SJSA1 (cell line): ENCODE measurements at places on chromosomes 2 and 18.
A peak's percentile ranks its signal among the peaks of the same experiment; 100 is the strongest.

GRCh38 chr2:239608723-239609122 lies 207.9 kb upstream of the HDAC4 start:
- DNase-seq = peak; percentile 31

DNA sequence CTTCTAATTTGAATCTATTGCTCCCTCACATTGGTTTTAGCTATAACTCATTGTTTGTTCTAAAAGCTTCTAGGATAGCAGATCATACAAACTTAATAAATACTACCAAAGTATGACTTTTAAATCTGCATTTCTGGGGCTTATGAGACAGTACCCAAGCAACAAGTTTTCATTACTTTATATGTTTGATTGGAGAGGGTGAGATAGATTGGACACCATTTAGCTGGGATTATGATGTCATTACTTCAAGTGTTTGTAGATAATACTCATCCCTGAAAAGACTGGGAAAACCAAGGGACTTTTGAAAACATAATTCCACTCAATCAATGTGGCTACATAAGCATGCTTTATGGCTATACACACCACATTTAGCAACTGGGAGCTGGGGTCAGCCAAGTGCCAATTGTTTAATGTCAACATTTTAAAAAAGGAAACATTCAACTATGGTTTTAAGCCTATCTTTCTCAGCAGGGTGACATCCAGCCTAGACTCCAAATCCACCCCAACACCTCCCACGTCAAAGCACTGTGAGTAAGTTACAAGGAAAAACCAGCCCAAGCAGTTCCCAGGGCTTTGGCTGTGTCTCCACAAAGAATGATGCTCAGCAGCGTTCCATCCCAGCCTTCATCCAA lies 119.9 kb downstream of the ETAA1 start:
- DNase-seq = no peak

DNA sequence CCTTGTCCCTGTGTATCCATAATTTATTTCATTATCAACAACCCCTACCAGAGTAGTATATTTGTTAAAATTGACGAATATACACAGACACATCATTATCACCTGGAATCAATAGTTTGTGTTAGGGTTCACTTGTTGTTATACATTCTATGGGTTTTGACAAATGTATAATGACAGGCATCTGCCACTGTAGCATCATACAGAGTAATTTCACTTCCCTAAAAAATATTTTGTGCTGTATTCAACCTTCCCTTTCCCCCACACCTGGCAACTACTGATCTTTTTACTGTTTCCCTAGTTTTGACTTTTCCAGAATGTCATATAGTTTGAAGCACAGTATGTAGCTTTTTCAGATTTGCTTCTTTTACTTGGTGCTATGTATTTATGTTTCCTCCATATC lies 132.0 kb downstream of the ZNF804A start:
- DNase-seq = no peak

GRCh38 chr2:110980339-110981062 lies 140.2 kb upstream of the BCL2L11 start:
- no peak for DNase-seq

DNA sequence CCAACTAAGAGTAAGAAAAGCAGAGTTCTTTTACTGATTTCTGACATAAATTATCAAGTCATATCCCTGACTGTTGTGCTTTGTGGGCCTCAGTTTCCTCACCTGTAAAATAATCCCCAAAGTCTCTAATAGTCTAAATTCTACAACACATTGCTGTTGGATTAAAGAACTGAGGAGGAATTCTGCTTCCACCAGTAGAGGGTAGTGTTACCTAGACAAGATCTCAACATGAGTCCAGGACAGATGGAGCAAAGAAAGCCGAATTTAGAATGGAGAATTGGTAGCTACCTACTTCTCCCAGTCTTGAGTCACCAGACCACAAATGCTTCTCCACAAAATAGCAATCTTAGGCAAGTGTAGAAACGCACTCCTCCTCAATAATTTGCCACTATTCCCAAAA lies 462.5 kb upstream of the FSHR start:
- no peak for DNase-seq

GRCh38 chr2:176873403-176873802 lies 339.2 kb upstream of the HNRNPA3 start:
- no peak for DNase-seq

DNA sequence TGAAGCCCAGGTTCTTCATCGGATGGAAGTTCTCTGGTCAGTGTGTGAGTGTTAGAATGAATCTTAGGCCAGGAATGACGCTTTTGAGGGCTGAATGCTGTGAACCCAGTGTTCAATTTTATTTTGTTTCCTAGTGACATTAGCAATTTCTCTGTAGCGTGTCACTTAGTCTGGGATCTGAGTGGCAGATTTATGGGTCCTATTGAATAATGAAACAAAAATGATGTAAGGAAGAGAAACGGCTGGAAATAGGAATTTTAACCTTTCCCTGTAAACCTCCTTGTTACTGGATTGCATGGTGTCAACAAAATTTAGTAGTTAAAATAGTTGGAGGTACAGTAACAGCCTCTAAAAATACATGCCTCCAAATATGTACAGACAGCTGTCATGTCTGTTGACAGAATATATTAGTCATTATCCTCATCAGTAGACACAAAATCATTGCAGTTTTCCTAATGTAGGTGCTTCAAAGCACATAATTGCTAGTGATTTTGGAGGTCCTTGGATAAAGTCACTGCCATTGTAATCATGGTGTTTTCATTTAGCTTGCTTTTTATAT lies 223.8 kb upstream of the SPRED2 start:
- no peak for DNase-seq

DNA sequence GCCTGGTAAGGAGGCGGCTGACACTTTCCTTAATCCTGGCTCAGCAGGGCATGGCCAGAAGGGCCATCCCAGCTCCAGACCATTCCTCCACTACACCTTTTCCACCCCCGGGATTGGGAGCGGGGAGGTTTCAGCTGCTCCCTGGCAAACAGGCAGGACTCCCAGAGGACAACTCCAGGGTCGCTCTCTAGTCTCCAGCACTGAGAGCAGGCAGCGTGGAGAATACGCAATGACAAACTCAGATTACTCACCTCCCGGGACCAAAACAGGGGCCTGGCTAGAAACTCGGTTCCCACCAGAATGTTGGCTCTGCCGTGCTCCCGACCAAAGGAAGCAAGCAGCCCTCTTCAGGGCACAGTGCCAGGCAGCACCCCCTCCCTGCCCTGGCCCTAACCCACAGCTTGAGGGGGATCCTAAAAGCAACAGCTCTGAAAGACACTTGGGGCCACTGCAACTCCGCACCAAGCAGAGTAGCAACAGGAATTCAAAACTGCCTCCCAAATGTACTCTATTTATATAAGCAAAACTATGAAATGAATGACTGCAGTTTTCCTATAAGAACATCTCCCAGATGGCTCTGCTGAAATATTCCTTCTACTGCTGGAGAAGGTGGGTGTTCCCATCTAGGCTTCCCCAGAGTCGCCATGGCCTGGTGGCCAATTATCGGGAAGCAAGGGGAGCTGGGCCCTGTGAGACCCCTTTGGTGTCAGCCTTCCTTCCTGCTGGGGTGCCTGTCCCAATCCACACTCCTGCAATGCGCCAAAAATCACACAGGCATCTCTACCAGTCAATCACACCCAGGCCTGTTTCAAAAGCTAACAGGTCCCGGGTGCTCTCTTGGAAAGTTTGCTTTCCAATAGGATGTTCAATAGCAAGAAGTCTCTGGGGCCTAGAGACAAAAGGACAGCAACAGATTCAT lies 61.2 kb upstream of the POMC start:
- DNase-seq = no peak

- DNase-seq = no peak
These were observed 132.4 kb downstream of the LRRC30 start for GRCh38 chr18:7363338-7363737.

- no peak for DNase-seq
These were observed 95.7 kb downstream of the EFEMP1 start for GRCh38 chr2:55827855-55828254.

- no peak for DNase-seq
These were observed 292.0 kb downstream of the ZNF804A start for GRCh38 chr2:184890311-184890710.

DNA sequence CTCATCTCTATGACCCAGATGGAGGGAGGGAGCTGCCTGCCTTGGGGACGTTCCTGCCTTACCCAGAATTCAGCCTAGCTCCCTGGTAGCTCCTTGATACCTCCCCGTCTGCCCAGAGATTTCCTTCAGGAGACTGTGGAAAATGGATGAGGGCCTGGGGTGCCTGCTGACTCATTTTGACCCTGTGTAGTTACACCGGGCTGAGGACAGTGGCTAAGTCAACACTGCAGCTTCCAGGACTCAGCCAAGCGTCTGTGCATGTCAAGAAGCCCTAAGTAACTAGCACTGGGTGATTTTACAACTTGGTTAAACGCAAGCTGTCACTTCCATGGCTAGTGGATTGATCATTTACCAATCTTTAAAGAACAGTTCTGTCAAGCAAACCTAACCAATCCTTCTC lies 23.3 kb upstream of the EPAS1 start:
- no peak for DNase-seq

DNA sequence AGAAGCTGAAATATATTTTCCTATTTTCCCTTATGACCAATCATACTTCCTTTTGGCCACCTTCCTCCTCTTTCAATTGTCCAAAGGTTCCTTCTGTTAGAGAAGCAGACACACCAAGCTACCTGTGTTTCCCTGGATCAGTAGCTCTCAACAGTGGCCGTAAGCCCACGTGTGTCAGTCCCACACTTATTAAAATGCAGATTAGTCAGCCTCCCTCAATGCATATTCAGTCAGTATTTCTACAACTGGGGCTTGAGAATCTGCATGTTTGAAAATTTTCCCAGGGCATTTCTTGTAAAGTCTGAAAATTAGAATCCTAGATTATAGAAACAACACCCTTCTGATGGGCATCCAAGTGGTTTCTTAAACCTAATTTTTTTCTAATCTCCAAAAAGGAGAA lies 54.0 kb upstream of the ITPRID2 start:
- DNase-seq = no peak

GRCh38 chr2:35827086-35827485 lies 528.5 kb upstream of the CRIM1 start:
- DNase-seq = no peak

DNA sequence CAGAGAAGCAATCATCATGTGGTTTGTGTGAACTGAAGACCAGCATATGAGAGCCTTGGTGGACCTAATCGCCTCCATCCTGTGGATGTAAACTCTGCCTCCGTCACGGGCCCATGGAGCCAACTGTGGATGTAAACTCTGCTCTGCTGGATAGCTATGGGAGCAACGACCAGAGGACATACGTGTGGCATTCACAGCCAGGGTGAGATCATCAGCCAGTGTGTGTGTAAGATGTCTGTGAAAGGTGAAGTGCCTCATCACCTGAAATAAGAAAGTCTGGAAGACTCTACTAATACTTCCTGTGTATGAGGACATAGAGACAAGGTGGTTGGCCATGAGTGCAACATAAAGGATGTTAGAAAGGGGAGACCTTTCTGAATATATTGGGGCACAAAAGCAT lies 63.5 kb downstream of the CYB5A start:
- no peak for DNase-seq

GRCh38 chr2:217279140-217279539 lies 419.3 kb upstream of the TNP1 start:
- DNase-seq = no peak

DNA sequence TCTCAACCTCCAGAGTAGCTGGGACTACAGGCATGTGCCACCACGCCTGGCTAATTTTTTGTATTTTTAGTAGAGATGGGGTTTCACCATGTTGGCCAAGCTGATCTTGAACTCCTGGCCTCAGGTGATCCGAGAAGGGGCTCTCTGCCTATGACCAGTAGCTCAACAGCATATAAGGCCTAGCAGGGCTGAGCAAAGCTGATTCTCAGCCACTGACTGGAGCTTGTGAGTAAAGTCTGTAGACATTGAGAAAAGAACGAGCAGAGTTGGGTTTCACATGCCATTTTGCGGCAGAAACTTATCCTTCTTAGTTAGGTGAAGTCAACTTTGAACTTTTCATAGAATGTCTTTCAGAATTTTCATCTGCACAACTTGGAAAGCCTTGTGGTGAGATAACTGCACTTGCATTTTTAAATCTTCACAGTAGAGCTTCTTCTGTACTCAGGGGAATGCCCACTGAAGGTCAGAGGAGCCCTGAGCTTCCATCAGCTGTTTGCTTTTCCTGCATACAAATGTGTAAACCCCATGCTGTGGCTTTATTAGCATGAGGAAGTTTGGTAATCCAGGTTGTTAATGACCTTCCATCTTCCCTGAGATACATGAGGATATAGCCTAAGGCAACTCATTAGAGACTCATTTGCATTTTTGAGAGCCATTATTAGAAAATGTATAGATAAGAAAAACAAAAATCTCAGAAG lies 602.4 kb downstream of the METTL4 start:
- DNase-seq = no peak

- no peak for DNase-seq
These were observed 87.8 kb upstream of the TFCP2L1 start for GRCh38 chr2:121372721-121373353.

DNA sequence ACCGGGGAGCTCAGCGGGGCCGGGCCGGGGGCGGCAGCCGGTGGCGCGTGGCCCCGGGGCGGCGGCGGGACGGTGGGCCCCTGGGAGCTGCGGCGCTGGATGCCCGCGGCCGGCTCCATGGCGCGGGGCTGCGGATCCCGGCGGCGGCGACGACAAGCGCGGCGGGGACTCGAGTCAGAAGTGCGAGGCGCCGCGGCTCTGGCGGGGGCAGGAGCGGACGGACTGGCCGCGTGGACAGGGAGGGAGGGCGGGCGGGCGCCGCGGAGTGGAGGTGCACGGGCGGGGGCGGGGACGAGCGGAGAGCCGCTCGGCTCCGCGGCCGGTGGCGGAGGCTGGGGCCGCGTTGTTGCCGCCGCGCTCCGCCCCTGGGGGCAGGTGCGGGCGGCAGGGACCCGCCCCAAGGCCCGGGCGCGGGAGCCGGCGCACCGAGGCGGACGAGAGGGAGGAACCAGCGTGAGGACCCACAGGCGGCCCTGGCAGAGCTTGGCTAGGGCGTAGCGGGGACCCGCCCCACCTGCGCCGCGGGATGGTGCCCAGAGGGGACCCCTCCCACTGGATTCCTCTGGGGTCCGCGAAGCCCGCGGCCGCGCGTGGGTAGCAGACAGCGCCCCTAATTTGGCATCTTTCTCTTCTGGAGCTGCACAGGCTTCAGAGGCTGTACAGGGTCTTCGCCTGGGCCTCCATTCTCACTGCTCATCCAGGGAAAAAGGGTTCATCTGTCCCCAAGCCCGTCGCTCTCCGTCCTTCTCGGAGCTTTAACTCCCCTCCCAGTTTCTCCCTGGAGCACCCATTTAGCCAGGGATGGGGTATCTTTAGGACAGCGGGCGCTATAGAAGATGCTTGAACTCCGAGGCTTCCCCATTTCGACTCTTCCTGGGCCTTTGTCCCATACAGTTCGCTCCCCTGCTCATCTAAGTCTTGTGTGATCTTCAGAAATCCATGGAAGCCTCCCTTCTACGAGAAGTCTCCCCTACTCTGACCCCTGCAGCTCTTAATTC lies at the start of gene TMEM163:
Gene TMEM163 (minus strand): TSS at position 184 of the 998 bp plus-strand sequence.
- no peak for DNase-seq

DNA sequence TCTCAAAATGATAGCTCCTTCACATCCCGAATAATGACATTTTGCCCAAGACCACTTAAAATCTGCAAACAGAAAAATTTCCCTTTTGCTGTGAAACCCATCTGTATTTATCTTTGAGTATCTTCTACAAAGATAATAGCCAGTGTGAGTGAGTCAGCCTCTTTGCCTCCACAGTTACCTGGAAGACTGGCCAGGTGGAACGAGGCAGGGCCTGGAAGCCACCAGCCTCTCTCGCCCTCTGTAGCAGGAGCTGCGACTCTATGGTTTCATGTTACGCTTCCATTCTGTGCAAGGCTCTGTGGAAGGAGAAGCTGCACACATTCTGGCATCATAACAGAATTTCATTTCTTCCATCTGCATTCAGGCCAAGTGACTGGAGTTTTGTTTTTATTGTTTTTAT lies 9.5 kb downstream of the ELP2 start:
- no peak for DNase-seq
